ENCODE measurements at places on chromosomes 6 and 20.
A peak's percentile ranks its signal among the peaks of the same experiment; 100 is the strongest.

GRCh38 chr6:12335131-12335527 is 45.0 kb downstream of the EDN1 start:
- no peak for DNase-seq

GRCh38 chr20:14235355-14235754 is 102.1 kb downstream of the FLRT3 start:
- DNase-seq: peak; percentile 6

GRCh38 chr6:33406126-33406525 is 4.7 kb upstream of the PHF1 start:
- DNase-seq: no peak

- no peak for DNase-seq
Observed at GRCh38 chr20:56439771-56440291, 27.8 kb downstream of the CASS4 start.

DNA sequence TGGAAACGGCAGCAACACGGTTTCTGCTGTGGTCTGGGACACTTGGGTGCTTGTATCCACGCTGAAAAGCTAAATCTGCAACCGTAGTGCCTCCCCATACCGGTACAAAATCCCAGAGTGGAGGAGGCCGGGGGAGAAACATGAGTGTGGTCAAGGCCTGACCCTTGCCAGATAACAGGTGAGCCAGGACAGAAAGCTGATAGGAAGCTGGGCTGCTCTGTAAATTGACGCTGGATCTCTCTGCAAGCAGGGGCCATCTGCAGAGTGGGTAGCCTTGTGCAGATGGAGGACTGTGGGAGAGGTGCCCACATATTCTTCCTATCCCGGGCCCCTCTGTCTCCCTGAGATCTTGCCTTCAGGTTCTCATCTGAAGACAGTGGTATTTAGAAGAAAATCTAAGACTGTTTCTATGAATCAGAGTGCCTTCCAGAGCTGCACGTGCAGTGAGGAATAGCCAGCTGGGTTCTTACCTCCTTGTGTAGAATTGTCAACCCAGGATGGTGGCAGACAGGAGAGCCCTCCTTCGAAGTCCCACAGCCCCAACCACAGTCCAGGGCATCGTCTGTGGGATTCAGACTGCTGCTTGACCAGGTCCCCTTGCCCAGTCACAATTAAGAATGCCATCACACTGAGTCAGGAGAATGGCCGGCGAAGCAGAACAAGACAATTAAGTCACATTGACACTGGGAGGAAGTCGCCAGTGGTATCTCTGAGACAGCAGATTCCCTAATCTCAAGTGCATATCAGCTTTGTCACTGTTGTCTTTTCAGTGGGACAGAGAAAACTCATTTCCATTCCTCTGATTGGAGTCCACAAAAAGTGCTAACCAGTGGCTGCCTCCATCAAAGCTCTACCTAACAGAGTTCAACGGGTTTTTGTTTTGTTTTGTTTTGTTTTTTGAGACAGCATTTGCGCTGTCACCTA is 100.0 kb upstream of the RIPOR2 start:
- DNase-seq: peak; percentile 22

DNA sequence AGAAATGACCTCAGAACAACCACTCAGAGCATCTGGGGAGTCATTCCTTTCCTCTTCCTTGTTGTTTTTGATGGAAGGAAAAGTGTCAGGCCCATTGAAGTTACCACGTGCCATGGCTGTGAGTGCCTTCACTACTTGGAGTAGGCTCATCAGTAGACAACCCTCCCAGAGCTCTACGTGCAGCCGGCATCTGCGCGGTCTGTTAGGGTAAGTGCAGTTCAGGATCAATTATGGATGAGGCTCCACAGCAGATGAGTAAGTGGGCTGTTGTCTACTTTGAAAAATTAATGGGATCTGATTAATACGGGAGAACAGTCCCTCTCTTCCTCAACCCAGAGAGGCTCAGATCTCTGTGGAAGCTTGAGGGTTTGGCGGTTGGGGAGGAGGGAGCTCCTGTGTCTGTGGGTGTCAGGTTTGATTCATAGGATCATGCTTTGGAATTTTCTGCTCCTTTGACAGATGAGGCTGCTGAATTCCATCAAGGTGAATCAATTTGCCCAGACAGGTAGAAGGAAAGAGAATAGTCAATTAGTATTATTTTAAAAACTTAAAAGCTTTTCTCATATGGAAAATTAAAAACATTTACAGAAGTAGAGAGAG is 93.8 kb upstream of the TOX2 start:
- DNase-seq: no peak

DNA sequence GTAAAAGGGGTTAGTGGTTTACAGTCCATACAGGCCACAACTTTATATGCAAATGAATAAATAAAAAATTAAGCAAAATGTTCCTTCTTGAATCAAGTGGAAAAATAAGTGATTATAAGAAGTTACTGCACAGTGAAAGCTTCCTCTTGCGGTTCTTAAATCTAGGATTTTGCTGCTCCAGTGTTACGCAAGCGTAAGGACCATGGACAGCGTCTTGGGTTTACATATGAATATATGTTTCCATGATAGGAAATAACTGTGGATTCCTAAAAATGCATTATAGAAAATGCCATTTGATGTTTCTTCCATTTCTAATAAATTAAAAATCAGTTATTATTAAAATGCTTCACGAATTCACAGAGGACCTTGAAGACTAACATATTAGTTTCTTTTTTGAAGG is 176.6 kb upstream of the POU3F2 start:
- DNase-seq: peak; percentile 21

GRCh38 chr6:155765275-155766194 is 309.9 kb upstream of the NOX3 start:
- no peak for DNase-seq

DNA sequence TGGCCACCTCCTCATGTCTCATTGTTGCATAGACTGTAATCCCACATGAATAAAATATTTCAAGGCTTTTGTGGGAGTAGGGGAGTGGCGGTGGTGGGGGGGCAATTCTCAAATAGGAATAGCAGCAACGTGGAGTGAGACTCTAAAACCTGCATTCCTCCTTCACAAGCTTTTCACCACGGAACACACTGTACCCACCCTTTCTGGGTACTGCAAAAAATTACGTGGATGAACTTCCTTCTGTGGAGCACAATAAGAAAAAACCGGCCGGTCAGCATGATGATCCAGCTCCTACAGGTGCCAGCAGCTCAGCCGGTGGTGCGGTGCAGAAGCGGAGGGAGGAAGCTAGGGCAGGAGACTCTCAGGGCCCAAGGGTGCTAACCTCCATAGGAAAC is 930 bp upstream of the RRAGD start:
- peak; percentile 65 for DNase-seq

DNA sequence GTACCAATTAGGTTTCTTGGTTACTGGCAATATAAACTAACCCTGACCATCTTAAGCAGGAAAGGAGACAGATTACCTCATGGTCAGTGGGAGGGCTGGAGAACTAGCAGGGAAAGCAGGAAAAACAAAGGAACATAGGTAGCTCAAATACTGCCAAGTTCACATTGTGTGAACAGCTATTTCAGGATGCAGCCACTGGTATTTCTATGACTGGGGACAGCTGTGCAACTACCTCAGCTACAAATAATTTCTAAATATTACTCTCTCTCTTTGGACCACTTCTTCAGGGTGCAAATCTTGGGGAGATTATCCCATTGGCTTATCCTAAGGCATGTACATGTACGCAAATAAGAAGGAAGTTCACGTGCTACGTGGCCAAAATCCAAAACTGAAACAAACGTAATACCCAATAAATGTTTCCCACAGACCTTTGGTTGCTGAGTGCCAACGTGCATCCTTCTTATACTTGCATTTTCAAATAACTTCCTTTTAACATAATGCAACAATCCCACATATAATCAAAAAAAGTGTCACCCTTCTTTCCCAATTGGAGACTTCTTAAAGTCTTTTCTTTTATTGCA is 180.9 kb downstream of the PHF3 start:
- DNase-seq: no peak

DNA sequence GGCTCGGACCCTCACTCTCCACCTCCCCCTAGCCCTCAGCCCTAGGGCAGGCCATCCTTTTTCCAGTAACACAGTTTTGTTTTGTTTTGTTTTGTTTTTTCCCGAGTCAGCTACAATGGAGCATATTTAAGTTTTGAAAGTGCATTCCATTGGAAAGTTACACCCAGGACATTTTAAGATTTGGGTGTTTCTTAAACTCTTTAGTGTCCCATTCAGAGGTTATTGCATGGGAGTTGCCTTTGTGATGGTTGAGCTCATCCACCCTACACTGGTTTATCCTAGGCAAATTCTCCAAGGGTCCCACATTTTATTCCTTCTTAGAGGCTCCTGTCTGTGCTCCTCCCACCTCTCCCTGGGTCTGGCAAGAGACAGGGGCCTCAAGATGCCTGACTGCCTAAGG is 58.9 kb downstream of the THBS2 start:
- no peak for DNase-seq

DNA sequence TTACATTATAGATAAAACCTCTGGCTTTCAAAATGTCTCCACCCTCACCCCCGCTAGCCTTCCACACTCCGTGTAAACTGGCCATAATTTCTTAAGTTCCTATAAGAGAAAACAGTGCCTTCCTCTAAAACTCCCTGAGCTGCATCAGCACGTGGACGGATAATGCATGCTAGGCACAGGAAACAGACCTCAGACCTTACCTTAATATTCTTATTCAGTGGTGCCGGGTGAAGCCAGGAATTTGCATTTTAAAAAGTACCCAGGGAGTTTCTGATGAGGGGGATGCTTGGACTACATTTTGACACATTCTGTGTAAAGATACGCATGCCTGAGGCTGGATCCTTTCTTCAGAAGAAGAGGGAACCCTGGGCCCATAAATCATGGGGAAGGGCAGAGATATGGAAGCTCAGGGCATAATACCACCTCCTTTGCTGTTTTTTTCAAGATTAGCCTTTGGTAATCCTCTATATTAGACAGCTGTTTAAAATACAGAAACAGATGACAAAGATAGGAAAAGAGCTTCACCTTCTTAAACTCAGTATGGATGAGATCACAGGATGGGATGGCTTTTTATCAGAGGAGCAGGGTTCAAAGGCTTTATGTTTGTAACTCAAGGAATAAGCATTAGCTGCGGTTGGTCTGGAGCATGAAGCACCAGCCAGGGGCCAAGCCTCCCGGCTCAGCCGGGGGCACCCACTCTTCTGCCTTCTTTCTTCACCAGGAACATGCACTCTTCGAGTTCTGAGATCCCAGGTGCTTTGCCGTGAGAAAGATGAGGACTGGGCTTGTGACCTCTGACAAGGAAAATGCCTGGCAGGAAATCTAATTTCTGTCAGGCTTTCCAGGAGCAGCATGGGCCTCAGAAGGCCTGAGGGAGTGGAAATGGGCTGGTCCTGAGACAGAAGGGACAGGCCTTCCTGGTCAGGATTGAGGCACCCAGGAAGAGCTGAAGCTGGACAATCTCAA is 218.1 kb upstream of the SOX4 start:
- no peak for DNase-seq

- peak; percentile 13 for DNase-seq
Observed at GRCh38 chr6:64985726-64986125, 721.3 kb downstream of the EYS start.

DNA sequence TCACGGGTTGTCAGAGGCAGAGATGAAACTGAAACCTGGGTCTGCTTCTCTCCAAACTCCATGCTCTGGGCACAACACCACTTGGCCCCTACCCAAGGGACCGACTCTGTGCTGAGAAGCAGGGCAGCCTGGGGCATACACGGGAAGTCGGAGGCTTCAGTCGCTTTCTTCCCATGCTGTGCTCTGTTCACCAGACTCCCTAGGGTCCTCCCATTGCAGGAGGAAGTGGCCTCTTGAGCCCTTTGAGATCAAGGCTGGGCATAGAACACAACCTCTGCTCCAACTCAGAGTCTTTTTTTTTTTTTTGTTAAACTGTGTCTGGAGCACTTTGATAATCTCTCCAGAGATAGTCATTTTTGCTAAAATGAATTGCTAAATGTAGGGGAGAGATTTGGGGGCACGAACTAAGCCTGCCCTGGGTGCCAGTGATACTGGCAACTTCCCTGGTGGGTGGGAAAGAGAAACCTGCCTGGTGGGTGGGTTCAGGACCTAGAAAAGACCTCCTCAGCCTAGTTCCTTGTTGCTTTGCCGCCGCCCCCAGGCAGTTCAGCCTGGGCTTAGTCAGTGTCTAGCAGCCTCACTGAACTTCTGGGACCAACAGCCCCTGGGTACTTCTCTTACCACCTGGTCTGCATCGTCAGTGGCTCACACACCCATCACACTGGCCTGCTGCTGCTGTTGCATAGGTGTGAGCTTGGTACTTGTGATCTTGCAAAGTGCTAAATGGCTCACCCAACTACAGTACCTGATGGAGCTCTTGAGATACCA is 62.0 kb downstream of the PPP1R14C start:
- DNase-seq: no peak

DNA sequence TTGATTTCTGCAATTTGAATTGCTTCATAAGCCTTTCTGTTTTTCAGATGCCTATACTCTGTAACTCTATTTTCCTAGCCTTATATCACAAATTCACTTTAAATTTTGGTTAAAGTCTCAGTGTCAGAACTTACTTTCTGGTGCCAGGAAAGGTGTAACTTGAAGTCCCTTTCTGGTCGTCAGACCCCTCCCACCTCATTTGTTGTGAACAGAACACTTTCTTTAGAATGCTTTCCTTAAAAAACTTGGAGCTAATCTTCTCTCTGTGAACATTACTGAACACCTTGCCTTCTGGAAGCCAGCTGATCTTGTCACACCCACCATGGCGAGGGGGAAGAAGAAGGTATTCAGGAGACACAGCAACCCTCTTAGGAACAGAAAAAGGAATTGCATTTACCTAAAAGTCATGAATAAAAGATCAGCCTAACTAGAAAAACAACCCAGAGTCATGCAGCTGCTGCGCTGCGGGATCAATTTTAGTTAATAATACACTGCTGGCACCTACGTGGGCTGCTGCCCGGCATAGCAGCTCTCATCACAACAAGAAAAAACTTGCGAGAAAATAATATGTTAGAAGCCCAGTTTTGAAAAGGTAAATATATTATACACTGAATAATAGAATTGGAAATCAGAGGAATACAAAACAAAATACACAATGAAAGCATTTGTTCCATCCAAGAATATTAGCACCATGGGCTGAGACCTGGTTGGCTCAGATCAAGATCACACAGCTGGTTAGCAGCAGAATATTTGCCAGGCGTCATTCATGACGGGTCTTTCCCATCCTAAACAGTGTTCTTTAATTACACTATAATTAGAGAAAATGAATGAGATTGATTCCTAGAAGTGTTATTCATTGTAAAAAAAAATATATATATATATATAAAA is 5.8 kb upstream of the FAM217A start:
- DNase-seq: no peak

DNA sequence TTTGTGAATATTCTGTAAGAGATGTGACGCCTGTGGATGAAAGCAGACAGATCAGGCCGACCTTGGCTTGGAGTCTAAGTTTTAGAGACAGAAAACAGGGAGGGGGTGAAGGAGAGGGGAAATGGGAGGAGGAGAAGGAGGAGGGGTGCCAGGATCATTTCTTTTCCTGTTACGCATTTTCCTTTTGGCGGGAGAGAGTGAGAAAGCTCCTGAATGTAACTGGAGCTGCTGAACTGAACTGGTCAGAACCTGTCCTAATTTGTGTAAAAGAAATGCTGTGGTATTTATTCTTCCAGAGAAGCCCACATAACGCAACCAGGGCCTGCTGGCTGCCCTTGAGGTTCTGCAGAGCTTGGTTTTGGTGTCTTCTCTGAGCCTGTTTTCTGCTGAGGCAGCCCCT is 41.9 kb downstream of the UTRN start:
- DNase-seq: no peak

Data from DMS53 (cell line).